ENCODE measurements at places on chromosomes 5 and 9.

DNA sequence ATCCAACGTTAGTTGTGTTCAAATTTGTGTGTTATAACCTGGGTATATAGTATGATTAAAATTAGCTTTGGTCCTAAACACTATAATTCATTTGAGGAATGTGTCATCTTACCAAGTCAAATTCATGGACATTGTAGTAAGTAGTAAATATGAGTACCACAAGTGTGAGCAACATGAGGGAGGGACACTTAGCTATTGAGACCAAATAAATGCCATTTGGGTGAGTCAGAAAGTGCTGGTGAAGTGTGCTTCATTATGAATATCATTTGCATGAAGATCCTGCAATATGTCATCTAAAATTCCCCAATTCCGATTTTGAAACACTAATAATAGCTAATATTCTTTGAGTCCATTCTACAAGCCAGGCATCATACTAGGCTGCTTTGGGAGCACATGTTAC lies 336.7 kb upstream of the KIF2A start:
- no peak for ATAC-seq

GRCh38 chr9:91948597-91949391 lies 1.2 kb downstream of the ROR2 start:
- peak; percentile 71 for ATAC-seq

GRCh38 chr5:29367176-29367833 lies 1826.2 kb upstream of the CDH6 start:
- no peak for ATAC-seq

DNA sequence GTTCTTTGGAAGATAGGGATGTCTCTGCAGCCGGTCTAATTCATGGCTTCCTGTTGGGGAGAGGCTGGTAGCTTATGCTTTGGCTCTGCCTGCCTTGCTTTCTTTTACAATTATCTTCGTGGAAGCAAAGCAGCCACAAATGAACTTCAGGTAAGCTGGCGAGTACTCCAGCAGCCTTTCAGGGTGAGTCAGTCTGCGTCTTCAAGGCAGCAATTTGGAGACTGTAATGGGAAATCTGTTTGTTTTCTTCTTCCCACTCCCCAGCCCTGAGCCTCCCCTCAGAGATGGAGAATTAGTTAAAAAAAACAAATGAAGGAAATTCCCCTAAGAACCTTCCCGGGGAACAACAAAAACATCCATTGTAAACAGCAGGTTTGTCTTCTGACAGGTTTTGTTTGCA lies 100.1 kb downstream of the PSAT1 start:
- peak; percentile 43 for ATAC-seq

GRCh38 chr9:70170151-70170790 lies 88.5 kb upstream of the SMC5 start:
- no peak for ATAC-seq

- ATAC-seq = no peak
Measured at GRCh38 chr5:173946323-173946722, 42.6 kb upstream of the C5orf47 start.

DNA sequence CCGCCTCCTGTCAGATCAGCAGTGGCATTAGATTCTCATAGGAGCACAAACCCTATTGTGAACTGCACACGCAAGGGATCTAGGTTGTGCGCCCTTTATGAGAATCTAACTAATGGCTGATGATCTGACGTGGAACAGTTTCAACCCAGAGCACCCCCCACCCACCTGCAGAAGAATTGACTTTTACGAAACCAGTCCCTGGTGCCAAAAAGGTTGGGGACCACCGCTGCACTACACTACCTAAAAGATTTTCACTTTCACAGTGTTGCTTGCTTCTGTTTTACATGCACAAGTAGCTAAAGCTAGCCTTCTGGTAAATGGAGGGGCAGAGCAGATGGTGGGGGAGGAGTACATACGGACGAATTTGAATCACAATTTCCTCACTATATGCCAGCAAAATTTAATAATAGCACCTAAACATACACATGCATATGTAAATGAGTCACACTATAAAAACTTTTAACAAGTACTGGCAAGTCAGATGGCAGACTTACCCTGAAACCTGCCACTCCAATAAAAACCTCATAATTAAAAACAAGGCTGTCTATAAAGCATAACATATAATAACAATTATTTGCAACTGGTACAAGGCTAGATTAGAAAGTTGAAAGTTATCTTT lies 24.0 kb upstream of the CDKN2B start:
- ATAC-seq = no peak

DNA sequence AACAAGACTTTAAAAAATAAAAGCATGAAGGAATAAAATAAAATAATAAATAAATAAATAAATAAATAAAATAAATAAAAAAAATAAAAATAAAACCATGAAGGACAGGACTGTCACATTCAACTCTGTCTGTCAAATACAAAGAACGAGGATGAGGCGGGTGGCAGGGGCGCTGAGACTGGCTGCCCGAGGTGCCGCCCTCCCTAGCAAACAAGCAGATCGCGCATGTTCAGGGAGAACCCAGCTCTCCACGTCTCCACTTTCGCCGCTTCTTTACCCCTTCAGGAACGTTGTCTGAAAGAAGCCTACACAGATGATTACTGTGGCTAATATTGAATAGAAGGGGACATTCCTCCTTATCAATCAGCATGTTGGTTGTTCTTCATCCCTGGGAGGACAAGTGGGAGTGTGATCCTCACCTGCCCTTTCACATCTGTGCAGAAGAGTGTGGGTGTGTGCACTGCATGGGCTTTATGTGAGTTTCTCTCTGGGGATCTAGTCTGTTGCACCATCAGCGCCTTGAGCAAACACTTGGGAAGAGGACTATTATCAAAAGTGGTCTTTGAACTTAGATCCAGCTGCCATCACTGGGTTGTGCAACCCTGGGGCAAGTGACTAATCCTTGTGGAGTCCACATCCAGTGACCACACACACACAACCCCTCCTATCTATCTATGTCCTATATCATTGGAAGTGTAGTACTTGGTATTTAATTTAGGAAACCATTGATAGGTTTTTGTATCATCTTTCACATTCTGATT lies 399.2 kb downstream of the IRX2 start:
- no peak for ATAC-seq

- no peak for ATAC-seq
Measured at GRCh38 chr5:395921-396530, 47.0 kb upstream of the EXOC3 start.

- no peak for ATAC-seq
Measured at GRCh38 chr5:121982146-121982892, 20.5 kb downstream of the SRFBP1 start.

DNA sequence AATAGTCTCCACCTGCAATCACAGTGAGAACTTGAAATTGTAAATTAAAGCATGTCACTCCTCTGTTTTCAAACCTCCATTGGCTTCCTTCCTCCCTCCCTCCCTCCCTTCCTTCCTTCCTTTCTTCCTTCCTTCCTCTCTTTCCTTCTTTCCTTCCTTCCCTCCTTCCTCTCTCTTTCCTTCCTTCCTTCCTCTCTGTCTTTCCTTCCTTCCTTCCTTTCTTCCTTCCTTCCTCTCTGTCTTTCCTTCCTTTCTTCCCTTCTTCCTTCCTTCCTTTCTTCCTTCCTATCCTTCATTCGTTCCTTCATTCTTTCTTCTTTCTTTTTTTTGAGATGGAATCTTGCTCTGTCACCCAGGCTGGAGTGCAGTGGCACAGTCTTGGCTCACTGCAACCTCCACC lies 595.0 kb upstream of the ZNF608 start:
- ATAC-seq = no peak

DNA sequence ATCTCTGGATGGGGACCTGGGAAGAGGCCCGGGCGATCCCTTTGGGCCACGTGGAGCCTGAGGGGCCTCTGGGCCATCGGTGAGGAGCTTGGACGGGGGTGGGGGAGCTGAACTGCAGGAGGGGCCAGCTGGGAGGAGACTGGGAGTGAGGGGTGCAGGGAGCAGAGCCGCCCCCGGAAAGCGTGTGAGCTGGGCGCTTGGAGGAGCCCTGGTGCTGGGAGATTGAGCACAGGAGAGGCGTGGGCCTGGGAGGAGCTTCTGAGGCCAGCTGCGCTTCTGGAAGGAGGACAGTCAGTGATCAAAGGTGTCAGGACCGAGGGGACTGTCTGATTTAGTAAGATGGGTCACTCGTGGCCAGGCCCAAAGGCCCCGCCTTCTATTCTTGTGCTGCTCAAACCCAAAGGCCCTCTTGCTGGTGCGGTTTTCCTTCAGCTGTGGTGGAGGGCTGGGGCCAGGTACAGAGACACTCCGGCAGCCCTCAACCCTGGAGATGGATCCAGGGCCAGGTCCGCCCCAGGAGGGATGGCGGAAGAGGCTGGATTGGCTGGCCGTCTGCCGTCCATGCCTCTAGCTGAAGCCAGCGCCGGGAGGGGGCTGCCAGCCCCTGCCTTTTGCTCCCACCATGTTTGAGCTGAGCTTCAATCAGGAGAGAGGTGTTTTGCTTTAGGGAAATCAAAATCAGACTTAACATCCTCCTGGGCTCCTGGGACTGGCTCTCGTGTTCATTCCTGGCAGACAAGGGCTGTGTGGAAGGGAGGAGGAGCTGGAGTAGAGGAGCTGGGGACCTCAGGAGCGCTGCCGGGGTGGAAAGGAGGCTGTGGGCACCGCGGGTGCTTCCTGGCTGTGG lies 21.6 kb downstream of the NCS1 start:
- no peak for ATAC-seq

- ATAC-seq = peak; percentile 86
Measured at GRCh38 chr5:145495741-145496140, 339.4 kb downstream of the PRELID2 start.

GRCh38 chr9:135524130-135524861 lies 3.1 kb downstream of the LCN1 start:
- peak; percentile 72 for ATAC-seq

GRCh38 chr5:108727651-108728565 lies 19.8 kb upstream of the FER start:
- ATAC-seq = peak; percentile 100

DNA sequence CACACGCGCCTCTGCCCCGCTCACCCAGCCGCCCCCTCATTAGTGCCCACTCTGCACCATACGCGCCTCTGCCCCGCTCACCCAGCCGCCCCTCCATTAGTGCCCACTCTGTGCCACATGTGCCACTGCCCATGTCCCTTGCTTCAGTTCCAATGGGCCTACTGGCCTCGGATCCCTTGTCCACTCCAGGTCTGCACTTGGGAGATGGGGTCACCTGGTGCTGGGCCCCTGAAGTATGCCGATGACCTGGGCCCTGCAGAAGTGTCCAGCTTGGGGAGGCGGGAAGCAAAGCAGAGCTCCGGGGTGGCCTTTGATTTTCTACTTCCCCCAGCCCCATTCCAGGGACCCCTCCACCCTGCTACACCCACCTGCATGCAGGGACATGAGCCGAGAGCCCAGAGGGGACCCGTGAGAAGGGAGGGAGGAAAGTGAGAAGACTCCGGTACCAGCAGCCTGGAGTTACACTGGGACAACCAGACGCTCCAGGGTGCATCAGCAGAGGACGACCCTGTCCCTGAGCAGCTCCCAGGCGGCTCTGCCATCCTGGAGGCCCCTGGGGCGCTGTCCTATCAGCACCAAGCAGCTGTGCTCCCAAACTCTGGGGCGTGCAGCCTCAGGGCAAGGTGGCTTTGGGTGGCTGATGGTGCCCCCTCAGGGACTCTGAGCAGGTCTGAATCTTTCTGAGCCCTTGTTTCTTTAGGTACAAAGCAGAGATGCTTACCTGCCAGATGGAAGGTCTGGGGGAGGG lies 140.8 kb downstream of the RXRA start:
- peak; percentile 36 for ATAC-seq

GRCh38 chr9:22206833-22207232 lies 197.7 kb upstream of the CDKN2B start:
- ATAC-seq = no peak

GRCh38 chr9:19409401-19410194 lies 789 bp downstream of the ACER2 start:
- peak; percentile 44 for ATAC-seq

DNA sequence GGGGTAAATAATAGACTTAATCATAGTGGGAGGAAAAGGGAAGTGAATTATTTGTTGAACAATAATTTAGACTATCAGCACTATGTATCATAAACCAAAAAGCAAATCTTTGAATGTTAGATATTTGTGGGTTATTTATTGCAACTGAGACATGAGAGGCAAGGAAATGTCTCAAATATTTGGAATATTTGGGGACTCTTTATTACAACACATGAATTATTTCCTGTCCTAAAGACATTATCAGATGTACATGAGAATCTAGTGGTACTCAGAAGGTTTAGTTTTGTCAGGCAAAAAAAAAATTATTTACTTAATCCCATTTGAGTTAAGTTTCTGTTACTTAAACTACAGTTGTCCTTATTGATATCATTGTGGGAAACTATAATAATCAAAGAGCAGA lies 91.1 kb downstream of the TLR4 start:
- no peak for ATAC-seq

DNA sequence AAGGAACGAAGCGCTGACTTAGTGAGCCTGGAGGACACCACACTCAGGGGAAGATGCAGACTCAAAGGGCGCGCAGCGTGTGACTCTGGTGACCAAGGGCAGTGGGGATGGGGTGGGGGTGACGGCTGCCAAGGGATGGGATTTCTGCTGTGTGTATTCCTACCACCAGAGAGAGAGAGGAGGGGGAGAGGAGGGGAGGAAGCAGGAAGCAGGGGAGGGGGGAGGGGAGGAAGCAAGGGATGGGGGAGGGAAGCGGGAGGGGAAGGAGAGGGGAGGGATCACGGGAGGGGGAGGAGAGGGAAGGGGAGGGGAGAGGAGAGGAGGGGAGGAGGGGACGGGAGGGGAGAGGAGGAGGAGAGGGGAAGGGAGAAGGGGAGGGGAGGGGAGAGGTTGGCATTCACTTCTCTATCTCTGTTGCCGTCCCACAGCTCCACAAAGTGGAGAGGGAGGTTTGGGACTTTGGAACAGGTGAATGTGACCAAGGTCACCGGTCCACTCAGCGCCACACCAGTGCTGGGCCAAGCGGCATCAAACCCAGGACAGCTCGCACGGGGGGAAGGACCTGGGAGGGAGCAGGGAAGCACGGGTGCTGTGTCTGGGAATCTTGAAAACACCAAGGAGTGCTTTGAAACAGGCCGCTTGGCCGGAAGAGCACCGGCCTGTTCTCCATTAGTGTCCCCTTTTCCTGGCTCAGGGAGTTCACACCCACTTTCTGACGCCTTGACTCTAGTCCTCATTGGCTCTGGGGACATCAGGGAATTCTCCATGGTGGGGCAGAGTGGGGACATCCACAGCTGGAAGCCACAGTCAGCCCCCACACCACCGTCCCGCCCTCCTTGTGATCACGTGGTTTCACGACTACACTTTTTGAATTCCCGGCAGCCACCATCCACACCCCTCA lies 77.4 kb downstream of the VAV2 start:
- ATAC-seq = peak; percentile 67

DNA sequence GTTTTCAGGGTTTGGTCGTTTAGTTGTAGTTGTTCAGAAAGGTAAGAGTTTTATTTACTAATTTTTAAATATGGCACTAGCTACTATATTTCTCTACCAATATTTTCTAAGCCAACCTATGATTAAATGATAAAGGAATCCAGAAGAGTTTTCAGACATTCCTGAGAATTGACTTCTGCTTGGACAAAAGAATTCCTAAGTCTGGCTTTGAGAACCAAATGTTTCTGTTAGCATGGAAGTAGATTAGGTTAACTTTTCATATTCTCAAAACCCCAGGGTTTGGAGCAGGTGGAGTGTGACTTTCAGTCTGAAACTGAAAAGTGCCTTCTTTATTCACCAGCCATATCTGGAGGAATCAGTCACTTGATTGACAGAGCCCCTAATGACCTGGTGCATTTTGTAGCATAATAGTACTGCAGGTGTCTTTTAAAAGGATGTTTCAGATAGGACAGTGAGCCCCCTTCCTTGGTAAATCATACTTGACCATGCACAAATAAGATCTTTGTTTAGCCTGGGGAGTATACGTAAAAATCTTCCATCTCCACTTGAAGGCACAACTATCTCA lies 457.0 kb upstream of the ZNF462 start:
- ATAC-seq = no peak

GRCh38 chr9:123763910-123764588 lies 165.9 kb downstream of the DENND1A start:
- ATAC-seq = no peak
